ENCODE measurements at places on chromosomes 1 and 21.
A peak's percentile ranks its signal among the peaks of the same experiment; 100 is the strongest.

- peak; percentile 29 for DNase-seq
These were observed 185.8 kb downstream of the MRPL39 start for GRCh38 chr21:25421321-25422028.

DNA sequence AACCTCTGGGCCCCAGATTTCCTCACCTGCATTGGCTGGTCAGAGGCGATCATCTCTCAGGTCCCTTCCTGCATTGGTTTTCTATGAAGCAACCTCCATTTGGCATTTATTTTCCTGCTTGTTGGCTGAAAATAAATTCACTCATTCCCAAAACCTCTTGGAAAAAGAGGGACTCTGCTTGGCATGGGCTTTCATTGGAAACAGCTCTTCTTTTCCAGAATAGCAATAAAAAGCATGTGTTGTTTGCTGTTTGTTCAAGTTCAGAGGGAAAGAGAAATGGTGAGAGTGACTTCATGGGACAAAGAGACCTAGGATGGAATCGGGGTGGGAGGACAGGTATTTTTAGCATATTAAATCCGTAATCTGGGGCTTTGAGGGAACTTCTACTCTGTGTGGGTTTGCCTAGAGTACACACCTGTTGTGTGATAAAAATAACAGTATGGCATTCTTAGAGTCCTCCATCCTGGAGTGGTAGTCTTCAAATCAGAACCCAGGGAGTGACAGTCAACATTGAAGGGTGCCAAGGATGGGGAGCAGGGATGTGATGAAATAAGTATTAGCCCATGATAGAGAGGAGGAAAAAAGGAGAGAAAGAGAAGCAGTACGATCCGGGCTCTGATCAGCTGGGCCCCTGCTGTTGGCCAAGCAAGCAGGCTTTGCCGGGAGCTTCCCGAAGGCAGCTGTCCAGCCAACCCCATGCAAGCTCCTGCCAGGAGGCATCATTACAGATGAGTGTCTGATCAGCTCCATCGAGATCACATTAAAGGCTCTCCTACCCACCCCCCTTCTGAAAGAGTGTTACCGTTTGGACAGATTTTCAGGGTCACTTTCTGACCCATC, 131.9 kb upstream of the NFIA start:
- DNase-seq = no peak

- DNase-seq = no peak
These were observed 515.8 kb downstream of the PTPRU start for GRCh38 chr1:29752141-29752540.

- DNase-seq = no peak
These were observed 20.6 kb downstream of the WASF2 start for GRCh38 chr1:27469334-27469733.

- DNase-seq = no peak
These were observed 23.3 kb downstream of the PLEKHM2 start for GRCh38 chr1:15707239-15707925.

GRCh38 chr1:175673371-175674150, 69.8 kb downstream of the TNR start:
- DNase-seq = no peak

DNA sequence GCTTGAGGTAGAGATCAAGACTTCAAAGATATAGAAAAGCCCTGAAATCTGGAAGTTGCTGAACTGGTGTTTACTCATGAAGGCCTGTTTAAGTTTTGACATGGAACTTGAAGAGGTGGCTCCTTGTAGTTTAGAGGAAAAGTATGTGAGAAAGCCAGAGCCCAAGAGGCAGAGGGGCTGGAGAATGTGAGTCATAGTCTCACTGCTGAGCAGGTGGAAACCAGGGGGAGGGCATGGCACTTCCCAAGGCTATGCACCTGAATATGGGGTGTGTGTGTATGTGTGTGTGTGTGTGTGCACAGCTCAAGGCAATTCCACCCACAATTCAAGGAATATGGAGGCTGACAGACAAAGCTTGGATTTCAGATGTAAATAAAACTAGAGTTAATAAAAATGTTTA, 46.8 kb upstream of the C1orf198 start:
- no peak for DNase-seq

DNA sequence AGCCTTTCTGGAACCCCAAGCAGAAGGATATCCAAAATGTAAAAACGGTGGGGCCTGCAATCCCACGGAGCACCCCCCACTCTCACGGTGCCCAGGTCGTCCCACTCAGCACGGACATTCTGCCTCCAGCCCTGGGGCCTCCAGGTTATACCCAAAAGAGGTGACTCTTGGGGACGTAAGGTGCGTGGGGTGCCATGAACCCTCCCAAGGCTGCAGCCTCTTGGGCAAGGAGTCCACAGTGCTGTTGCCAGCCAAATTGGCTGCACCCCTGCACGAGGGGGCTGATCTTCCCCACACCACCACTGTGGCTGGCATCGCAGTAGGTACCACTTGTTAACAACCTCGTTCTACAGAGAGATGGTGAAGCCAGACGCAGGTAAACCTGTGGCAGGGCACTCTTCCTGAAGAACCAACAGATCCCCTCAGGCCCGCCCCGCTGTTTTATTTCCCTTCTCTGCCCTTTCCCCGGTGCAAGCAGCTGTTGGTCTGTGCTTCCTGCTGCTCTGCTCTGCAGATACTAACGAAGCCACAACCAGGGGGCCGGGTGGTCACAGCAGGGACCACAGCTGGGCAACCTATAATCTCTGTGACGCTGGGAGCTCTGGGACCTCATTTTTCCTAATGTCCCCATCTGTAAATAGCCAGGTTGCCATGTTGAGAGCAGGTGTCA, 8.7 kb downstream of the TFF3 start:
- DNase-seq = no peak

- DNase-seq = no peak
These were observed 181.8 kb downstream of the KAZN start for GRCh38 chr1:14780271-14780670.

GRCh38 chr1:185080422-185080821, 35.1 kb downstream of the RNF2 start:
- no peak for DNase-seq

- DNase-seq = no peak
These were observed 8.1 kb downstream of the GABPA start for GRCh38 chr21:25742900-25743299.

- DNase-seq = no peak
These were observed 46.8 kb upstream of the PSEN2 start for GRCh38 chr1:226823643-226824042.

DNA sequence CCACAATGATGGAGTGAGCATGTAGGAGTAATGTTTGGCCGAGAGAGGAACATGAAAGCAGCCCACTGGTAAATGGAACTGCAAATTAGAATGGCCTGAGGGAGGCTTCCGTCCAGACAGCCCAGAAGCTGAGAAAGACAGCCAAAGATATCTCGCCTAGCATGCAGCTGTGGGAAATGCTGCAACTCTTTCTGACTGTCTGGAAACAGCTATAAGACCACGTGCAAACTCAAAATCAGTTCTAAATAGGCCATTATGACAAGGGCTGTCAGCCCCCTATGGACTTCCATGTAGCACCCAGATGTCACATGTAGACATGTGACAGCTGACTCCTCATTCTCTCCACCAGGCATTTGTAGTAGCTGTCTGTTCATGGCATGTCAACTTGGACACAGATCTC, 62.9 kb upstream of the ATP1A1 start:
- no peak for DNase-seq

DNA sequence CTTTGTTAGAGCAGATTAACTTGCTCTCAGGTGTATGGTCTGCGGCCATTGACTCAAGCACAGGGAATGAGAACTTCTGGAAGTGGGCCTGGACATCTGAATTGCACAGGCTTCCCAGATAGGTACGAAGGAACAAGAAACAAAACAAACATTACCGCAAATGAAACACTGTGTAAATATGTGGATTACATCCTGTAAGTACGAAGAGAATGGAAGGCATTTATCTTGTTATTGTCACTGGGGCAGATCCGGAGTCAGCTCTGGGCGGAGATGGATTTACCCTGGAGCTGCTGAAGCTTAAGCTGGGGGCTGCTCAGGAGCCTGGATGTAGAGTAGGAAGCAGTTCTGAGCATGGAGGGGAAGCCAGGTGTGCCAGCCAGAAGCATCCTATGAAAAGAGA, 6.8 kb downstream of the HES2 start:
- DNase-seq = no peak

DNA sequence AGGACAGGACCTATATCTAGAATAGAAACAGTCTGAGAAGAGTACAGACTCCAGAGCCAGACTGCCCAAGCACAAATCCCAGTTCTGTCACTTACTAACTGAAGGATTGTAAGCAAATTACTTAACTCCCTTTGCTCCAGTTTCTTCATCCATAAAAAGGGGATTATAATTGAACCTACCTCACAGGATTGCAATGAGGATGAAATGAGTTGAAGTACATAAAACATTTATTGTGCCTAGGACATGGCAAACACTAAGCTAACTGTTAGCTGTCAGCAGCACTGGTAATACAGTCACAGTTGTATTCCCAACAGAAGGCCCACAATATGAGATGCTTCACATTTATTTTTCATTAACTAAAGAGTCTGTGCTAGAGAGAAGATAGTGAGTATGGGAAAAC, 33.9 kb downstream of the MCOLN2 start:
- no peak for DNase-seq

GRCh38 chr21:19228226-19228625, 824.6 kb upstream of the TMPRSS15 start:
- DNase-seq = no peak

- DNase-seq = no peak
These were observed 56.7 kb downstream of the SLX9 start for GRCh38 chr21:44996501-44996921.

DNA sequence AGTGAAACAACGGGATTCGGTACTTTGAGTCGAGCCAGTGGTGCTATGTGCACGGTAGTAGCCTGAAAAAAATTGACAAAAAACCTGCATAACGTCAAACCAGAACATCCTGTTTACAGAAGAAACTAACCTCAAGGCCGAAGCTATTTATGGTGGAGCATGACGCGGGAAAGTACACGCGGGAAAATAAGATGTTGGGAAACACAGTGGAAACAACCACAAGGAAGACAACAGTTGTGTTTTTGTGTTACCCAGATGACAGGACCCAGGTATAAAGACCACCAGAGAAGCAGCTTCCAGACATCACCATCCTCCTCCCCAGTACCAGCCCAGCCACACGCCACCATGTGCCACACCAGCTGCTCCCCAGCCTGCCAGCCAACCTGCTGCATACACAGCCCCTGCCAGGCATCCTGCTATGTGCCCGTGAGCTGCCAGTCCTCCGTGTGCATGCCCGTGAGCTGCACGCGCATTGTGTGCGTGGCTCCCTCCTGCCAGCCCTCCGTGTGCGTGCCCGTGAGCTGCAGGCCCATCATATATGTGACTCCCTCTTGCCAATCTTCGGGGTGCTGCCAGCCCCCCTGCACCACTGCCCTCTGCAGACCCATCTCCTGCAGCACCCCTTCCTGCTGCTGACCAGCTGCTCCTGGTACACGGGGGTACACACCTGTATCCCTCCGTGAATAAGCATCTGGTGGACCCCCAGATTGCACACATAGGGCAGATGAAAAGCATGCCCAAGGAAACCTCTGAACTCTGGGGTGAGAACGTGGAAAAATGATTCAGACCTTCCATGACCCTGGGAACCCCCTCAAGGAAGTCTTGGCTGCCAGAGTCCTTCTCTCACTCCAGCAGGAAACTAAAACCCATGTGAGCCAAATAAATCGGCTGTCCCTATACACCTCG, at the start of gene KRTAP12-3:
Gene KRTAP12-3, plus strand, starts transcription at position 298 of the 906 bp plus-strand sequence. Its CDS starts 48 bp downstream, at position 346.
- DNase-seq = no peak

- no peak for DNase-seq
These were observed 137.8 kb downstream of the AKT3 start for GRCh38 chr1:243712242-243712641.

DNA sequence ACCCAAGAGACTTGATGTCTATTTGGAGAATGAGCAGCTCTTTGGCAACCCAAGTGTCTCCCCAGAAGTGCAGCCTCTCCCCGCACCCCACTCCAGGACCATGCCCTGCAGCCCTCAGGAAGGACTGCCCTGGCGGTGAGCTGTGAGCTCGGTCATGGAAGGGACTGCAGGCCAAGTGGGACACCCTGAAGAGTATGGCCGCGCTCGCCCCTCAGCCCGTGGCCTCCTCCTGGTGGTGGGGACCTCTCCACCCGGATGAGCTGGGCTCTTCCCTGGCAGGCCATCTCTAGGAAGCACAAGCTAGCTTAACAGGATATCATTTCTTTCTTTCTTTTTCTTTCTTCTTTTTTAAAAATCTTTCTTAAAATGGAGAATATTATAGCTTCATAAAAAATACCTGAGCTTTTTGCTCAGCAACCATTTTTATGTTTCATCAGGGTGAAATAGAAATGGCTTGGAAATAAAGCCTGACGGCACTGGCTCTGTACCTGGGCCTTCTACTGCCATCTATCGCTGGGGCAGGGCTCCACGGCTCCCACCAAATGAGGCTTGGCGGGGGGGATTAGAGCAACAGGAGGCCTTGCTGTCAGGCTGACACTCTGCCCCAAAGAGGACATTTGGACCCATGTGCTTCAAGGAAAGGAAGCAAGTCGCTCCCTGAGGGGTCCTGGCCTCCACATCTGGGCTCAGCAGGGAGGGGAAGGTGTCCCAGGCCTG, 296.2 kb upstream of the VAMP3 start:
- DNase-seq = no peak

DNA sequence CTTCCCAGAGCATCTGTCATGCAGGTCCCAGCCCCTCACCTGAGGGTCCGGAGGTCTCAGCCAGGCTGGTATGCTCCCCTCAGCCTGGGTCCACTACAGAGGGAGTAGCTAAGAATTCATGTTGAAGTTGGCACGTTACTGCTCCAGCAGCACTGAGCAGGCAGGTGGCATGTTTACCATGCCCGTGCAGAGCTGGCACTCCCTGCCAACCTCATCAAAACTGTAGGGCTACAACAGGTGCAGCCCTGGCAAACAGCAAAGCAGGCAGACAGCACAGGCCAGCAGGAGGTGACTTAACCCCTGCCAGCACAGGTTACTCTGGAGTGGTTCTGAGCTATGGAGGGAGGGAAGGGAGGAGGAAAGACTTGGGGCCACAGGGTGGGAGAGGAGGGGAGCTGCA, 46.4 kb downstream of the NUAK2 start:
- DNase-seq = no peak

- DNase-seq = no peak
These were observed 26.8 kb upstream of the HLX start for GRCh38 chr1:220852408-220852807.

- DNase-seq = no peak
These were observed 56.1 kb downstream of the SMYD2 start for GRCh38 chr1:214337015-214337414.

GRCh38 chr1:151960780-151961513, 32.7 kb downstream of the S100A10 start:
- no peak for DNase-seq

DNA sequence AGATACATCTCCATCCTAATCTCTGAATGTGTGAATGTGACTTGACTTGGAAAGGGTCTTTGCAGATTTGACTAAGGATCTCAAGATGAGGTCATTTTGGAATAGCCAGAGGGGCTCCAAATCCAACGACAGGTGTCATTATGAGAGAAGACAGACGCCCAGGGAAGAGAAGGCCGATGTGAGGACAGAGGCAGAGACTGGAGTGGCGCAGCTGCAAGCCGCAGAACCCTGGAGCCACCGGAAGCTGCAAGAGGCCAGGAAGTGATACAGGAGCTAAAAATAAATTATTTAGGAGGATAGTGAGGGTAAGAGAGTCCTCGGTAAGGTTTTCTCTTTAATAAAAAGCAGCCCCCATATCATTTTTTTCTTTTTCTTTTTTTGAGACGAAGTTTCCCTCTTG, 9.7 kb upstream of the AADACL4 start:
- DNase-seq = no peak

All from stimulated activated CD4-positive, alpha-beta T cell treated with anti-CD3 and anti-CD28 coated beads, Interleukin-4, amount 100 ng/mL, for 4 hours (primary cell).